Umbilical cord (tissue), 2 donors: ENCODE measurements at places on chromosomes 12 and 14.

GRCh38 chr12:30822385-30823155 lies 67.8 kb upstream of the CAPRIN2 start:
- DNase-seq = peak; percentile 64

GRCh38 chr12:106416273-106416672 lies 58.7 kb downstream of the POLR3B start:
- no peak for DNase-seq

- DNase-seq = no peak
Observed at GRCh38 chr12:89565002-89565401, 39.2 kb upstream of the POC1B start.

GRCh38 chr14:102491366-102491765 lies 18.2 kb downstream of the ANKRD9 start:
- DNase-seq = no peak

DNA sequence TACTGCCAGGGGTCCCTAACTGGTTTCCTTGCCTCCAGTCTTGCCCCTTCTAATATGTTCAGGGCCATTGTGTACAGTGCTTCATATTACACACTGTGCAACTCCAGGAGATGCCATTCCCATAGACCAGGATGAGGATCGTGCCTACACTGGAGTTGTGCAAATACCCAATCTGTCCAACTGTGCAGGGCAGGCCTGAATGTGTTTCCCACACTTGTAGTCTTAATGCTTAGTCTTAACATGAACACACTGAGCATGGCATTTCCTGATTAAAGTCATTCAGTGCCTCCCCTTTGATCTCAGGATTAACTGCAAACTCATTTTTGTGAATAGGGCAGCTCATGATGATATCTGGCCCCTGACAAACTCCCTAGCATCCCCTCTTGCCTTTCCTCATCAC lies 165.5 kb downstream of the TTC8 start:
- no peak for DNase-seq

DNA sequence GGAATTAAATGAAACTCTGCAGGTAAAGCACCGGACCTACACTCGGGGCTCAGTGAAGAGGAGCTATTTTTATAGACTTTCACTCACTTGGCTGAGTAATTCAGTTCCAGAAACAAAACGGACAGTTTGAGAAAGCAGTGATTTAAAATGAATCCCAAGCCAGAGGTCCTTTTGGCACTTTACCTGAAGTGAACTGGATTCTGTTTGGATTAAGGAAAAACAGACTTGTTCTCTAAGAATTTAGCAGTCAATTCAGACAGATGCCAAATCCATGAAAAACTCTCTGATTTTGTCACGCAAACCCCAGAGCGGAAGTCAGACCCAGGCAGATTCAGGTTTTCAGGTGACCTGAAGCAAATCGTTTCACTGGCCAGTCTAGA lies 4.9 kb upstream of the VASH1 start:
- no peak for DNase-seq

DNA sequence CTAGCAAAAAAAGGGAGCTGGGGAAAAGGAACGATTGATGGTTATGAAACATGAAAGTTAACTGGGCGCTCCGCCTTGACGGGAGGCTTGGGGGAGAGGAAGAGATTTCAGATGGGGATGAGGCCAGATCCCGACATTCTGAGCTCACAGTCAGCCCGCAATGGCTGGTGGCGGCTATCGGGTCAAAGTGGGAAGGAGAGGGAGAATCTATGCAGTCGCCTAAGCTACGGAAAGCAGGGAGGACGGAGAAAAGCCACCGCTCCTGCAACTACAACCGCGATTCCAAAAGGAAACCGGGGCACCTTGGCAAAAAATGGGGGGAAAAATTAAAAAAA lies 502 bp downstream of the MPHOSPH9 start:
- no peak for DNase-seq

DNA sequence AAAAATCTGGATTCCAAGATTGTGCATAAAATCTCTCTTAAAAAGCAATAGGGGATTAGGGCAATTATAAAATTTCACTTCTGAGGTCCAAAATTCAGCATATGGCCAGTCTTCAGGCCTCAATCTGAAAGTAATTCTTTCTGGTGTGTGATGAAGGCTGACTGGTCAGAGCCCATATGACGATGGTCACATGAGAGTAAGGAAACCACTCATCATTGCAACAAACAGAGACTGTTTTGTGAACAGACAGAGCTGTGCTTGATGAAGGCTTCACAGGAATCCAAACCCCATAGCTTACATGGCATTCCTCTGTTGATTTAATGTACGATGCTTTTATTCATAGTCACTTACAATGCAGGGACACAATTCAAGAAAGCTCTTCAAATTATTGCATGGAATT lies 238.1 kb downstream of the APAF1 start:
- DNase-seq = no peak

DNA sequence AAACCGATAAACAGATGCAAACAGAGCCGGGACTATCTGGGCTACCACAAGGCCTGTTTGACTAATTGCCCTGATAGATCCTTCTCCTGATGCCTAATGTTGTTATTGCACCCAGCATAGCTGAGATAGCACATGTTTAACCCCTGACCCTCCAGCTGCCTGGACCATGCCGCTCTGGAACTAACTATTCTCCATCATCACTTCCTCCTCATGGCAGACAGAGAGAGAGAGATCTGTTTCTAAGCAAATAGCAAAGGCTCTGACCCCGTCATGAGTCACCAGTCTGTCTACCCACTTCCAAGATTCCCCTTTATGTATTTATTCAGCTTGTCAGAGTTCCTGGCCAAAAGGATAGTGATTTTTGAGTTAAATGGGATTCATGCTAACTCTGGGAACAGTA lies 58.2 kb upstream of the FLRT2 start:
- DNase-seq = peak; percentile 13

- no peak for DNase-seq
Observed at GRCh38 chr12:28050606-28051005, 78.1 kb upstream of the PTHLH start.

GRCh38 chr14:103499709-103500108 lies 22.9 kb downstream of the CKB start:
- no peak for DNase-seq

- DNase-seq = no peak
Observed at GRCh38 chr14:101410126-101410525, 151.2 kb upstream of the DIO3 start.

GRCh38 chr12:2879853-2880252 lies 2.8 kb downstream of the RHNO1 start:
- DNase-seq = no peak

GRCh38 chr14:101721951-101722661 lies 39.4 kb upstream of the PPP2R5C start:
- DNase-seq = no peak

GRCh38 chr14:91980157-91980556 lies 32.7 kb upstream of the FBLN5 start:
- DNase-seq = peak; percentile 72

DNA sequence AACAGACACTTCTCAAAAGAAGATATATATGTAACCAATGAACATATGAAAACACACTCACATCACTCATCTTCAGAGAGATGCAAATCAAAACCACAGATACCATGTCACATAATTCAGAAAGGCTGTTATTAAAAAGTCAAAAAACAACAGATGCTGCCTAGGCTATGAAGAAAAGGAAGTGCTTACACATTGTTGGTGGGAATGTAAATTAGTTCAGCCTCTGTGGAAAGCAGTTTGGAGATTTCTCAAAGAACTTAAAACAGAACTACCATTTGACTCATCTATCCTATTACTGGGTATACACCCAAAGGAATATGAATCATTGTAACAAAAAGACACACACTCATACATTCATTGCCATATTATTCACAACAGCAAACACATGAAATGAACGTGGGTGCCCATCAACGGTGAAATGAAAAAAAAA lies 35.1 kb downstream of the EIF2S3B start:
- DNase-seq = no peak

- peak; percentile 29 for DNase-seq
Observed at GRCh38 chr12:65100140-65100539, 21.0 kb downstream of the WIF1 start.

GRCh38 chr14:70879448-70879847 lies 27.8 kb upstream of the PCNX1 start:
- DNase-seq = no peak

DNA sequence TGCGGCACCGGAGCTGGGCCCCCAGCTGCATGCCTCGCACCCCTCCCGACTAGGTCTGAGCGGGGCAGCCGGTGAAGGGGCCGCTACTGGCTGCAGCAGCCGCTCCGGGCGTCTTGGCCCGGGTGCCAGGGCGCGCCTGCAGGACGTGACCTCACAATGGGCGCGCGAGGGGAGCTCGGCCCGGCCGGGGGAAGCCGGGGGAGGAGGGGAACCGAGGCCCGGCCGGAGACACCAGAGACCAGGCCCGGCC lies 353 bp downstream of the BAG5 start:
- DNase-seq = no peak

DNA sequence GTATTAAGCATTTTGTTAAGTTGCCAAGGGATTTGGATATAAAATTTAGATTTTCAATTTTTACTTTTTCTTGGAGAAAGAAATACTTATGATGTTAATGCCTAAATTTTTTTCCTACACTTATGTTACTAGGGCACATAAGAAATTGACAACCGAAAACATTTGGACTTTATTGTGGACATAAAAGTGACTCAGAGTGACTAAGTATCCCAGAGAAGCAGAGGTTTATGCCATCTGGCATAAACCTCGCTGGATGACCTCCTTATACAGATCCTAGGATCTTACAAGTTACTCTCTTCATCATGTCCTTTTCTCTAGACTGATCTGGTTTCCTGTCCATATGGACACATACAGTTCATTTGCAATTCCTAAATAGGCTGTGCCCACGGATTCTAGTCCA lies 89.8 kb downstream of the RERG start:
- DNase-seq = peak; percentile 25

GRCh38 chr12:104623883-104624282 lies 167.1 kb downstream of the CHST11 start:
- no peak for DNase-seq

- DNase-seq = no peak
Observed at GRCh38 chr12:33639975-33640374, 200.4 kb upstream of the SYT10 start.

DNA sequence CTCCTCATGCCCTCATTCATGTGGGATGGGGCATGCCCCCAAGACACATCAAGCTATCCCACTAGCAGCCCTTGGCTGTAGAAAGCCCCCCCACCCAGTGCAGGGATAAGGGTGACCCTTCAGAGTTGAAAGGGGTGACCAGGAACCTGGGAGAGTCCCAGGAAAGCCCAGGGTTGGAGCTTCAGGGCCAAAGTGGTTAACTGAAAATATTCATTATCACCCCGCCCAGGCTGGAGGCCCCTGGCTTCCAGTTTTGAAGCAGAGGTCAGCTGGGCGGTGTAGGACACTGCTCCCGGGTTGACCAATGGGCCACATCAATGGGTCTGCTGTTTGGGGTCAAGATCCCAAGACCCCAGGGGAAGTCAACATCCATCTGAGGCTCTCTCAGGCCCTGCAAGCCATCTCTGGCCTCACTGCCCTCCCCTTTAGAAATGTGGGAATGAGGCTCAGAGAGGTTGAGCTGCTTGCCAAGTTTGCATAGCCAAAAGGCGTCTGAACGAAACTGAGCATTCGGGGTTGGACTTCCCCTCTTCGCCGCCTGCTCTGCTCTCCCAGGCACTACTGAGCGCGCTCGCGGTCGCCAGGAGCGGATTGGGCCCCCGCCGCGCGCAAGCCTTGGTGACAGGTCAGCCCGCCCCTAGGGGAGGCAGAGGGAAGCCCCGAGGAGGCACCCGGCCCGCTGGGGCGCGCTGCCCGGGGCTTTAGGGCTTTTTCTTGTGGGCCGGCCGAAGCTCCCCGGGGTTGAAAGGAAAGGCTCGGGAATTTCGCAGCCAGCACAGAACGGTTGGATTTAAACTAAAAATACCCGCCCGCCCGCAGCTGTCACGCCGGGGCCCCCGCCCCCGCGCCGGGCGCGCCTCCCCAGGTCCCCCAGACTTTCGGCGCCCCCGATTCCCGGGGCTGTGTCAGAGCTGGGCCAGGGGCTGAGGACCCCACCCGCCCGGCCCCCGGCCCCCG lies 576 bp downstream of the SYNE3 start:
- DNase-seq = peak; percentile 69

- no peak for DNase-seq
Observed at GRCh38 chr12:53617700-53618099, 8.5 kb downstream of the ATF7 start.

DNA sequence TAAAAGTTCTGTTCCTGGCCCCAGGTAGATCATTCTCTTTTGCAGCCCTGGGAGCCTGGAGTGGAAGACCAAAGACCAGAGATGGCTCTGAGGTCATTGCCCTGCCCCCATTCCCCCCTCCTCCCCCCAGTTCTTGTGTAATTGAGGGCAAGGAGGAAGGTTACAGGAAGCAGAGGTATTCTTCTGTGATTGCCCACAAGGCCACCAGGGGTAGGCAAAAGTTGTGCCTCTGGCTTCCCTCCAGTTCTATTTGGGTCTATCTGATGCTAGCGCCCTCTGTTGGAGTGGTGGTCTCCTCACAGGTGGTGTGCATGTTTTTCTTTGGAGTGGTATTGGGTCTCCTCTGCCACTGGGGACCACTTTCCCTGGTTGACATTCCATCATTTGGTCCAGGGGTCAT lies 41.2 kb upstream of the CRY1 start:
- DNase-seq = no peak

- no peak for DNase-seq
Observed at GRCh38 chr14:45065956-45066355, 18.0 kb upstream of the PRPF39 start.

DNA sequence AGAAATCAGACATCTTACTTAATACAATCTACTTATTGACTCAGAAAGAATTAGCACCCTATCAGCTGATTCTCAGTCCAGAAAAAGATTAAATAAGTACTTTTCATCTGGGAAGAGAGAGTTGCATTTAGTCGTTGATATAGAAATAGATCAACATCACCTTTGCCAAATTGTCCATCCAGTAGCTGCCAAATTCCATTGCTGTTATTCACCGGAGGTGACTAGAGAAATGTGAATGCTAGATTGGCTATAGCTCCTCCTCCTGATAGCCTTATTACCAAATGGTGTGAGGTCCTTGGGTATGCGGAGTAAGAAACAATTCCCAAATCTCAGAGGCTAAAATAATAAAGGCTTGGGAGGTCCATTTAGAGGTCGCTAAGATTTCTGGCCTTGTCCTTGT lies 723.3 kb upstream of the FLRT2 start:
- no peak for DNase-seq

- no peak for DNase-seq
Observed at GRCh38 chr12:42776396-42776795, 186.8 kb upstream of the PRICKLE1 start.

- DNase-seq = no peak
Observed at GRCh38 chr12:85394065-85394464, 114.0 kb downstream of the ALX1 start.

DNA sequence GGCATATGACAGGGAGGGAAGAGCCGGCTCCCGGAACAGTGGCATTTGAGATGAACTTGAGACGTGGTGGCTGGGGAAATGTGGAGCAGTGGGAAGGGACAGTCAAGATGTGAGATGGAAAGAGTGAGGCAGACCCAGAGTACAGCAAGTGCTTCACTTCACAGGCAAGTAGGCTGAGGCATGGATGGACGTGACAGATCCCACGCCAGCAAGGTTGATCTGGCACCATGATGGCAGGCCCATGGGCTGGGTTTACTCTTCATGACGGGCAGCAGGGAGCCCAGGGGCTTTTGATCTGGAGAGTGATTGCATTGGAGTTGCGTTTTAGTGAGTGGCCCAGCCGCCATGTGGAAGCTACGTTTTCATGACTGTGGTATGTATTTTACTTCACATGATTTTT lies 17.9 kb upstream of the EML1 start:
- DNase-seq = no peak
